ENCODE measurements at places on chromosomes 1 and 21. TPM values are rescaled to one million over a fixed set of nuclear protein-coding genes. Genes with fewer than 3 reads are reported as not detected.

TSSK3 gene
- total RNA-seq = 0.61 TPM

TNFRSF14 gene
- 111 TPM for total RNA-seq

- H3K4me1 ChIP-seq = peaks cover 8% of the 10 kb centered on the region
- H3K4me3 ChIP-seq = peak overlapping the region; percentile 38
- peak overlapping the region; percentile 67 for H3K27ac ChIP-seq
- DNase-seq = no peak
- H3K27me3 ChIP-seq = peaks cover 8% of the 10 kb centered on the region
These were observed 6.1 kb downstream of the RNF223 start for GRCh38 chr1:1067860-1068516.

- no peaks in the 10 kb centered on the region for H3K36me3 ChIP-seq
- no peak for DNase-seq
- no peaks in the 10 kb centered on the region for H3K4me1 ChIP-seq
- no peak overlapping the region for H3K4me3 ChIP-seq
These were observed 57.2 kb downstream of the DPT start for GRCh38 chr1:168671782-168672181.

All from colonic mucosa (tissue), 4 donors.